ENCODE measurements at places on chromosomes 7 and 10.

DNA sequence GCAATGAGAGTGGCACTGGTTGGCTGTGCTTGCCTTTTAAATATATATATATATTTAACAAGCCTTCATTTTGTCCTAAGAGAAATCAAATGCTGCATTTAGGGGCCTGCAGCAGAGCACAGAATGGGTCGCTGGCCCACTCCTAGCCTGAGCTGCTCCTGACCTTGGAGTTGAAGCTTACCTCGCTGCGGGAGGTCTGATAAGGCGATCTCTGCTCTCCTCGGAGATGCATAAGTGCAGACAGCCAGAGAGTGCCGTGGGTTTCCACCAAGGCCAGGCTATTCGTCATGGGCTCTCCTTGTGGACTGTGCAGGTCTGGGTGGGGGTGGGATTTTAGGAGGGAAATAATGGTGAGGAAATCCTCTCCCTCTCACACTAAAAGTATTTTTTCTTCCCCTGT lies 99.5 kb upstream of the IKZF1 start:
- no peak for DNase-seq

DNA sequence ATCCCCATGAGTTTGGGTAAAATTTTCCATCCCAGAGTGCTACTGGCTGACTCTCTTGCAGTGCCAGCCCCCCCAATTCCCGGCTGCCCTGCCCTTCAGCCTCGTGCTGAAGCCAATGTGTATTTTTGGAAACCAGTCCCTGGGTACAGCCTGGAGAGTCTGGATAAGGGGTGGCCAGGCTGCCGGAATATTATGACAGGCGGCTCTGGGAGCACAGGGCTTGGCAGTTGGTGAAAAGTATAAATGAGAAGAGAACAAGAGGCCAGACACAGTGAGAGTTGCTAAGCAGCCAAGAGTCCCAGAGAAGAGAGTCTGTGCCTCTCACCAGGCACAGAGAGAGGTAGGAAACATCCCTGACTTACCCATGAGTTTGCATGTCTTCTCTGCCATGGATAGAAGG lies 53.6 kb downstream of the TMEM130 start:
- DNase-seq: no peak

GRCh38 chr10:111707076-111707475 lies 476.5 kb downstream of the GPAM start:
- DNase-seq: no peak

- no peak for DNase-seq
Measured at GRCh38 chr10:29725133-29725720, 90.5 kb upstream of the SVIL start.

DNA sequence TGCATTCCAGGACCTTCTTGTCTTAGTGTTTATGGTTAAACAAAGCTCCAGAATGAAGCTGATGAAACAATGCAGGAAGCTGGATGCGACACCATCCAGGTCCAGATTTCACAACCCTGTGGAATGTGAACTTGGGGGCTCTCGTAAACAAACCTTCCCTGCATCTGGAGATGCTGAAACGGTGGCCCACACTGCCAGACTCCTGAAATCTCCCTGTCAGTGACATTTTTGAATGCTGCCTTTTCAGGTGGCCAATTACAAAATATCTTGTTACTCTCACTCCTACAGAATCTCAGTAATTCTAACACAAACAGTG lies 18.8 kb downstream of the VIPR2 start:
- DNase-seq: no peak
